ENCODE measurements at places on chromosomes 12 and 14.

GRCh38 chr14:82537831-82538230 lies 1004.2 kb upstream of the SEL1L start:
- no peak for DNase-seq

GRCh38 chr12:91884230-91884629 lies 261.4 kb downstream of the BTG1 start:
- no peak for DNase-seq

DNA sequence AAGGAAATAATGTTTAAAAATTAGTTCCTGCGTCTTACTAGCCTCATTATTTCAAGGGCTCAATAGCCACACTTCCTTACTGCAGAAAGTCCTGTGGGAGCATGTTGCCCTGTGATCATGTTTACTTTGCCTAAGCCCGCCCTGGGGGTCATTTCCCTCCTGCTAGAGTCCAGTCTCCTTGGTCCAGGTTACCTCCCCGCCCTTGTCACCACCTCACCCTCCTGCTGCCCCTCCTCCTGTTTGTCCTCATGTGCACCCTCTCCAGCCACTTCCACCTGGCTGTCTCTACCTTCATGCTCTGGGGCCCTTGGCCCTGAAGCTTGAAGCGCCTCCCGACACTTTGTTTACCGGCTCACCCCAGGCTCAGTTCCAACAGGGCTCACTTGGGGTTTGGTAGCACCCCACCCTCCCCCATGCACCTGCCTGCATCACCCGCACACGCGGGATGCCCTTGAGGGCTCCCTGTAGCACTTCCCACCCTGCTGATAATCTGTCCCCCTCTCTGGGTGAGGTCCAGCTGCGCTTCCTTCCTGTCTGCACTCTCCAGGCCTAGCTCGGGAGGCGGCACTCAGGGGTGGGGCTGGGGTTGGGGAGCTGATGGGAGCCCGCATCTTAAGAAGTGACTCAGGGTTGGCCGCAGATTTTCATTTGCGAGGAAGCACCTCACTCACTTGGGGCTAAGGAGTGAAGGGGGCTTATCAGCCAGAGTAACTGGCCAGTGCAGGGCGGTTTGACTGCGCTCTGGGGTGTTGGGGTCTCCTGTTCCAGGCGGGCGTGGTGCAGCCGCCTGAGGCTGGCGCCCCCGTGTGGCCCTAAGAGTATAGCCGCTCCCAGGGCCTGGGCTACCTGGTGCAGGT lies 40.1 kb downstream of the SMIM41 start:
- DNase-seq = peak; percentile 15

DNA sequence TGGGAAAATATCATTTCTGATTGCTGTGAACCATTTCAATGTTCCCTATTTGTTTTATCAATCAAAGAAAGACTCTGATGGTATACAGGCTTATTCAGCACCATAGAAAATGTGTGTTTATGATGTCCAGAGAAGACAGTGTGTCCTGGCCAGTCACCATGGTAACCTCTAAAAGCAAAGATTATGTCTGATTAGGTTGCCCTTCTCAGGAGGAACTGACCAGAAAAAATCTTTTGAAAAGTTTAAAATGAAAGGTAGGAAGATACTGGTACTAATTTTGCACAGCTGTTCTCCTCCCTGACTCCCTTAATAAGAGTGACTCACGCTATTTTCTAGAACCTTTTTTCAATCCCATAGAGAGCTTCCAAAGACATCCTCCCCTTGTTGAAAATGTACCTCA lies 391.8 kb upstream of the DCN start:
- DNase-seq = no peak

DNA sequence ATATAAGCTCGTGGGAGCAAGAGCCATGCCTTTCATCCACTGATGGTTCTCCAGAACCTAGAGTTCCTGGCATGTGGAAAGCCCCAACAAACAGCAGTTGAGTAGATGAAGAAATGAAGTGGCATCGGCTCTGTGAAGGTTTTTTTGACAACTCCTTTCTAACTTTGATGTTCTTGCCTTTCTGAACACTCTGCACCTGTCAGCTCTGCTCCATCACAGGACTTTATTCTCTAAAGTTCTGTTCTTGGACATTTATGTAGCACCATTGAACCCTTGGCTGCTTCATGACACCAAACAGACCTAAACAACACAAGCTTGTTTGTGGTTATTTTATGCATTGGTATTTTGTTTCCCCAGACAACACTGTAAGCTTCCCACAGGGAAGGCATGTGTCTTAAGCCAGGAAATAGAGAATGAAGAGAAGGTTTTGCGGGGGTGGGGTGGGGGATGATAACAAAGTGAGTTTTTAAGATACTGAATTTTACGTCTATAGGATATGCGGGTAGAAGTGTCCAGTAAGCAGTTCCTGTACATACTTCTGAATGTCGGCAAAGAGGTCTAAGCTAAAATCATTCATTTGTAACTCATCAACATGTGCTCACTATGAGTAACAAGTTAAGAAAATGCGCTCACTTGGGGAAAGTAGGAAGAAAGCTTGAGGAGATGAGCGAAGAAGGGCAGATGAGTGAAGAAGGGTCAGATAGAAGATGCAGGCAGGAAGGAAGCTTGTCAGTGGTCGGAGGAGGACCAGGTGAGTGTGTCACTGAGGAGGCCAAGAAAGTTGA lies 146.0 kb upstream of the PLEKHG7 start:
- DNase-seq = no peak

DNA sequence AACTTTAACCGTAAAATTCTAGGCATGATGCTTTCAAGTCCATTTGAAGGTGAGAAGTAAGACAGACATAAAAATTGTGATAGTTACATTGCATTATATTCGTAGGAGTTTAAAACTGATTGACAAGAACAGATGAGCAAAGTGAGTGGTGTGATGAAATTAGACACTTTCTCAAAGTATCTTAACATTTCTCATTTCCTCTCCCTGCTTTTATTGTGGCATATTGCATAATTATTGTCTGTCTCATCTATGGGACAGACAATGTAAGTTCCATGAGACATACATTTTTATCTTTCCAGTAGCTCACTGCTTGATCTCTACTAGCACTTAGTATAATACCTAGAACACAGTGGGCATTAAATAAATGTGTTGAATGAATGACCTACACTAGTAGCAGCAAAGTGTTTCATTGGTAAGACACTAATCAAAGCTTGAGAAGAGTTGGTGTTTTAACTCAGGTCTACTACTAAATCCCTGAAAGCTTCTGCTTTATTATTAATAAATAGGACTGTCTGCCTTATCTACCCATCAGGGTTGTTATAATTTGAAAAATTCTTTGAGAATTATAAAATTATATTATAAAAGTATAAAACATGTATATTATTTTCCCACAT lies 19.0 kb downstream of the A2M start:
- DNase-seq = no peak

- DNase-seq = no peak
Measured at GRCh38 chr12:59734371-59734770, 138.5 kb downstream of the SLC16A7 start.

DNA sequence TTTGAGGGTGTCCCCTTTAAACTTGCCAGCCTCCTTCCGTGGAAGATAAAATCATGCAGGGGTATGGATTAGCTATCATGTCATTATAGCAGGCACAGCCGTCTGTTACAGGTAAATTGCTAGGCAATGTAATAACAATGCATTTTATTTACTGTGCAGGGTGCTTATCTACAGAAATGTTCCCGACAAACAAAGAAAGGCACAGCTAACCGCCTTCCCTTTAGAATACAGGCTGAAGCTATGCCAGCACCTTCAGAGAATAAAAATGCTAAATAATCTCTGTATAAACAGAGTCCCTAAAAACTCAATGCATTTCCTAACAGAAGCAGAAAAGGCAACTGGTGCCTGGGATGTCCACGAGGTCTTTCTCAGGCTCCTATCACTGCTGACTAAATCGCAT lies 239.2 kb downstream of the SPTSSA start:
- no peak for DNase-seq

GRCh38 chr14:51310505-51310944 lies 70.5 kb downstream of the TMX1 start:
- DNase-seq = no peak

- DNase-seq = peak; percentile 55
Measured at GRCh38 chr12:52873832-52874572, 25.2 kb upstream of the KRT78 start.

- DNase-seq = no peak
Measured at GRCh38 chr12:113448873-113449272, 22.8 kb downstream of the LHX5 start.

GRCh38 chr14:50937800-50938199 lies 6.5 kb downstream of the PYGL start:
- no peak for DNase-seq

- no peak for DNase-seq
Measured at GRCh38 chr14:93317875-93318807, 14.7 kb downstream of the BTBD7 start.

GRCh38 chr12:101783150-101783549 lies 43.9 kb upstream of the SYCP3 start:
- no peak for DNase-seq

- no peak for DNase-seq
Measured at GRCh38 chr14:55822906-55823305, 242.9 kb downstream of the KTN1 start.

Data from CD4-positive, alpha-beta T cell treated with Interleukin-15 for 4 hours (primary cell).